Activated naive CD4-positive, alpha-beta T cell treated with anti-CD3 and anti-CD28 coated beads for 36 hours (primary cell): ENCODE measurements at places on chromosomes 1 and 21. TPM values are rescaled to one million over a fixed set of nuclear protein-coding genes. Genes with fewer than 3 reads are reported as not detected.

OLIG2 gene
- total RNA-seq: not detected

SPATA45 gene
- not detected for total RNA-seq

TDRD5 gene
- total RNA-seq: not detected

SPATA1 gene
- 1.8 TPM for total RNA-seq

DNAI4 gene
- 0.83 TPM for total RNA-seq

LRRC7 gene
- total RNA-seq: not detected

FCRL2 gene
- total RNA-seq: not detected

LIPI gene
- not detected for total RNA-seq

HEATR1 gene
- 71.6 TPM for total RNA-seq

LCE3E gene
- total RNA-seq: not detected

PSEN2 gene
- total RNA-seq: 0.69 TPM

PTPRC gene
- 689 TPM for total RNA-seq

CALML6 gene
- total RNA-seq: 0.41 TPM

RIPPLY3 gene
- not detected for total RNA-seq
